CD4-positive, alpha-beta T cell treated with Interleukin-15 for 1 hour (primary cell): ENCODE measurements at places on chromosomes 5 and 9.

DNA sequence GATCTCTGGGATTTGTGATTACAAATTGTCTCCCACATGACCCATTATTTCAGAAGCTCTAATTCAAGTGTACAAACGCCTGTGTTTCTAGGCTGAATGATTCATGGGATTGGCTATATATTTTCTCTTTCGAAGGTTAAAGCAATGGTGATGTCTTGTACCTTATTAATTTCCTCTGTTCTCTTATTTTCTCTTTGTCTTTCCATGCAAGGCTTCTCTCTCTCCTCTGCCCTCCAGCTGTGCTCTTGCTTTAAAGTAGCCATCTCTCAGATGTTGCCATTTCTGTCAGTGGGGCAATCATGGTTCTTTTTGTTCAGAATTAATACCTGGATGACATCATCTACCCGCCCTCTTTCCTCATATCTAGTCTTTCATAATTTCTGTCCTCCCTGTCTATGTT, 184.3 kb upstream of the ATP10B start:
- DNase-seq, result no peak

DNA sequence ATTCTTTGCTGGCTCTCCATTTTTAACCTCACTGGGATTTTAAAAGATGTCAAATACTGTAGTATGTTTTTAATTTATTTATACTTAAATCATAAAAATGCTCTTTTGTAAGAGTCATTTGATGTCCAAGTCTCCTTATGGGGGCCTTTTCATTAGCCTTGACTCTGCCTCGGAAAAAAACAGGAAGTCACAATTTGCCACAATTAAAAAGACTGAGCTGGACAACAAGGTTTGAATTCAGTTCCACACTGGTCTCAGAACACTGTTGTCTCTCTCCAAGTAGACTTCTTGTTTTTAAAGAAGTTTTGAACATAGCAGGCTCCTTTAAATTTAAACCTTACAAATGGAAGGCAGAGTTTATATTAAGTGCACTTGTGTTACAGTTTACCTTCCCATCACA, 444.2 kb downstream of the ACTL7B start:
- no peak for DNase-seq

DNA sequence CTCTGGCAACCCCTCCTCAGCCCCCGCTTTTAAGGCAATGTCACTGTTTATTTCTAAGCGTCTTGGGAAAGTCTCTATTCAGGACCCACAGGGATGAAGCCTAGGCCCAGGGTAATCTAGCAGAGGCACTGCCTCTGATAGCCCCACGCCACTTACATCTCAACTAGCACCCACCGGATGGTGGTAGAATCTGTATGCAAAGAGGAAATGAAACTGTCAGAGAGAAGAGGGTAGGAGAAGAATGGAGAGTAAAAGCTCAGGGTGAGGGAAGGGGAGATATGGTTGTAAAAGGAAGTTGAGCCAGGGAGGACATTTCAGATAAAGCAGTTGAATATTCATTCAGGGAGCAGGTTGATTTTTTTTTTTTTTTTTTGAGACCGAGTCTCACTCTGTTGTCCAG, 3.0 kb downstream of the FRRS1L start:
- no peak for DNase-seq

DNA sequence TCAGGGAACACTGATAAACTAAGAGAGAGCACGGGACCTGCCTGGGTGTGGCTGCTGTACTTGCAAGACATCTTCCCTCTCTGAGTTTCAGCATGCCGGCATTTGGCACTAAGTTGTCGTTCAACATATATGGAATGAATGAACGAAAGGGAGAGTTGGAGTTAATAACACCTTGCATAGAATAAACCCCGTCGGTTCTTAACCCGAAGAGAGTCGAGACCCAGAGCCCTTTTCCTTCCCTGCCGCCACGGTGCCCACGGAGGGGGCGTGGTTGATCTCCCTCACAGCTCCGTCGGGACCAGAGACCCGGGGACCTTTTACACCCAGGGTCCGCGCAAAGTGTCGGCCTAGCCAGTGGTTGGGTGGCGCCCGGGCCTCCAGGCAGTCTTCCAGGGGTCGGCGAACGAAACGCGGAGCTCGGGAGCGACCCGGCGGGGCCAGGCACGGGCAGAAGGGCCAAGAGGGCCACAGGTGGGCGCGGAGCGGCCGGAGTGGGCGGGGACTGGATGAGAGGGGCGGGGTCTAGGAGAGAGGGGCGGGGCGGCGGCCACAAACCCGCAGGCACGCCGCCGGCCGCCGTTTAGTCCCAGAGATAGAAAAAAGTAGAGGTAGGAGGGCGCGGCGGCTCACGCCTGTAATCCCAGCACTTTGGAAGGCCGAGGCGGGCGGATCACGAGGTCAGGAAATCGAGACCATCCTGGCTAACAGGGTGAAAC, 735 bp upstream of the RPL26L1 start:
- DNase-seq, result peak; percentile 58

GRCh38 chr5:170466988-170467707, 36.7 kb upstream of the KCNIP1 start:
- DNase-seq, result peak; percentile 63

- DNase-seq, result no peak
Observed at GRCh38 chr5:139251695-139252288, 41.7 kb upstream of the MATR3 start.

DNA sequence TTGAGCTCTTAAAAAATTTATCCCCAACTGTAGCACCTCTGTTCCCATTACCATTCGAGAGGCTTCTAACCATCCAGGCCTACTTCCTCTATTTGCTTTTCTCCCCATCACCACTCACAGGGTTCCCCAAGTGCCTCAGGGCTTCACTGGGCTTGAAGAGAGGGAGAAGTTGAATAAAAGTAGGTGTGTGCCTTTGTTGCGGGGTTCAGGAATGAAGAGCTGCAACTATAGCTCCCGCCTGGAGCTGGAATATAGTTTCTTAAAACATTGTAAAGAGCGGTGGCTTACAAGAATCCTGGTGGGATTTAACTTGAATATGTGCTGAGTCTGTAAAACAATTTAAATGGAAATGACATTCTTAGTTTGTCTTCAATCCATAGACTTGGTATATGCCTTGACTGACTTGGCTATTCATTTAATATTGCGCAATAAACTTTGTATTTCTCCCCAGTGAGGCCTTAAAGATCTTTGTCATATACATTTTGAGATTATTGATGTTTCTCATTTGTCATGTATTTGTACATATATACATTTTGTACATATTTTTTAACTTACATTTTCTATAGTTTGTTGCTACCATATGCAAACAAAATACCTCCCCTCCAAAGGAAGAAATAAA, 7.2 kb downstream of the ENTREP1 start:
- no peak for DNase-seq

GRCh38 chr9:88803546-88804253, 187.6 kb upstream of the S1PR3 start:
- DNase-seq, result no peak

GRCh38 chr9:121736934-121737462, 85.6 kb downstream of the DAB2IP start:
- DNase-seq, result no peak

DNA sequence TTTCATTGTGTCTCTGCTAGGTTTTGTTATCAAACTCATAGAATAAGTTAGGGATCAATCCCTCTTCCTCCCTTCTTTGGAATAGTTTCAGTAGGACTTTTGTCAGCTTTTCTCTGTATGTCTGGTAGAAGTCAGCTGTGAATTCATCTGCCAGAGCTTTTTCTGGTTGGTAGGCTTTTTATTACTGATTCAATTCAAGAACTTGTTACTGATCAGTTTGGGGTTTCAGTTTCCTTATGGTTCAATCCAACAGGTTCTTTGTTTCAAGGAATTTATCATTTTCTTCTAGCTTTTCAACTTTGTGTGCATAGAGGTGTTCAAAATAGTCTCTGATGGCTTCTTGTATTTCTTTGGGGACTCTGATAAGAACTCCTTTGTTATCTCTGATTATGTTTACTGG, 221.7 kb downstream of the FGF10 start:
- DNase-seq, result no peak

GRCh38 chr5:16550316-16550952, 66.4 kb downstream of the RETREG1 start:
- no peak for DNase-seq

- no peak for DNase-seq
Observed at GRCh38 chr5:72369711-72370110, 49.5 kb downstream of the PTCD2 start.

- no peak for DNase-seq
Observed at GRCh38 chr5:31487506-31487905, 44.4 kb downstream of the DROSHA start.

DNA sequence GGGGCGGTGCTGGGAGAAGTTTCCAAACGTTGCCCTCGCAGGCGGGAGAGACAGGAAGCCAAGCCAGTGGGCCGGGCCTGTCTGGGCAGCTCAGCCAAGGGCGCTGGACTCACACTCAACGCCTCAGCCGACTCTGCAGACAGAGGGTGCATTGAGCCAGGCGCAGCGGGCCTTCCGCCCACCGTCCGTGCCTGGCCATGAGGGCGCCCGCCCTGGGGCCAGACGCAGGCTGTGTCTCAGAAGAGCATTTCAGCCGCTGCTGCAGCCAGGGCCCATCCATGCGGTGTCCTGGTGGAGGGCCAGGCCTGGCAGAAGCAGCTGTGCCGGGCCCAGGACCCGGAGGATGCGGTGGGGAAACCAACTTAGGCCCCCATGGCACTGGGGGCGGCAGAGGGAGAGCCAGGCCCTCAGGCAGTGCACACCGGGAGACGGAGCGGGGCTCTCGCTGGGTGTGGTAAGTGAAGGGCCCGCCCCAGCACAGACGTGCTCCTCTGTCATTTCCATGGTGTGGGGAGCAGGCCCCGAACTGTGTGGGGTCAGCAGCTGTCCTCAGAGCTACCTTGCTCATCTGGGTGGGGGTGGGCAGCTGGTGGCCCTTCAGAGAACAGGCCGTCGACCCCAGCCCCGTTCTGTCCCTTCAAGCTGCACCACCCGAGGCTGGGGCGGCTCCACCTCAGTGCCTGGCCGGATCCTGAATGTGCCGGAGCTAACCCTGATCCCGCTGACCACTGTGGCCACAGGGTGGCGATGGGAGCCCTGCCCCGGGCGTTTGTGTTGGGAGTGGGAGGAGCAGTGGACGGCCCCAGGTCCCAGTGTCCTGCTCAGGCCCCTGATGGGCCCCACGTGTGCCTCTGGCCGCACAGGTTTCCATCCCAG, 18.0 kb downstream of the DNLZ start:
- no peak for DNase-seq
